Gastrocnemius medialis (tissue), 4 donors: ENCODE measurements at places on chromosomes 7 and 10. TPM values are rescaled to one million over a fixed set of nuclear protein-coding genes. Genes with fewer than 3 reads are reported as not detected.

Gene STRIP2
- 43.9 TPM for total RNA-seq

Gene AKR1C8
- total RNA-seq = not detected

Gene ASAH2
- total RNA-seq = 1.4 TPM

Gene LRRN3
- total RNA-seq = 8.2 TPM

Gene TBX20
- not detected for total RNA-seq

Gene PMS2
- total RNA-seq = 7.8 TPM

Gene ADAM8
- 2.1 TPM for total RNA-seq

Gene RGS10
- total RNA-seq = 64.2 TPM
